ENCODE measurements at places on chromosomes 2 and 18. TPM values are rescaled to one million over a fixed set of nuclear protein-coding genes. Genes with fewer than 3 reads are reported as not detected.

ZC3H6 gene
- total RNA-seq: 14.4 TPM

RND3 gene
- total RNA-seq: not detected

DNA sequence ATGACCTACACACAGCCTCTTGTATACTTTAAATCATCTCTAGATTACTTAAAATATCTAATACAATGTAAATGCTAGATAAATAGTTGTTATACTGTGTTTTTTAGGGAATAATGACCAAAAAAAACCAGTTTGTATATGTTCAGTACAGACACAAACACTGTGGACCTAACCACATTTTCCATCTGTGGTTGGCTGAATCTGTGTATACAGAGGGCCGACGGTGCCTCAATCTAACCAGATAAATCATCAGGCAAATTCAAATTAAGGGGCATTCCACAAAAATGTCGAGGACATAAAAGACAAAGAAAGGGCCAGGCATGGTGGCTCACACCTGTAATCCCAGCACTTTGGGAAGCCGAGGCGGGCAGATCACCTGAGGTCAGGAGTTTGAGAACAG is 14.1 kb downstream of the MGAT4A start:
- peaks cover 34% of the 10 kb centered on the region for H3K36me3 ChIP-seq
- peak overlapping the region; percentile 89 for H3K27ac ChIP-seq
- no peaks in the 10 kb centered on the region for H3K27me3 ChIP-seq

DNA sequence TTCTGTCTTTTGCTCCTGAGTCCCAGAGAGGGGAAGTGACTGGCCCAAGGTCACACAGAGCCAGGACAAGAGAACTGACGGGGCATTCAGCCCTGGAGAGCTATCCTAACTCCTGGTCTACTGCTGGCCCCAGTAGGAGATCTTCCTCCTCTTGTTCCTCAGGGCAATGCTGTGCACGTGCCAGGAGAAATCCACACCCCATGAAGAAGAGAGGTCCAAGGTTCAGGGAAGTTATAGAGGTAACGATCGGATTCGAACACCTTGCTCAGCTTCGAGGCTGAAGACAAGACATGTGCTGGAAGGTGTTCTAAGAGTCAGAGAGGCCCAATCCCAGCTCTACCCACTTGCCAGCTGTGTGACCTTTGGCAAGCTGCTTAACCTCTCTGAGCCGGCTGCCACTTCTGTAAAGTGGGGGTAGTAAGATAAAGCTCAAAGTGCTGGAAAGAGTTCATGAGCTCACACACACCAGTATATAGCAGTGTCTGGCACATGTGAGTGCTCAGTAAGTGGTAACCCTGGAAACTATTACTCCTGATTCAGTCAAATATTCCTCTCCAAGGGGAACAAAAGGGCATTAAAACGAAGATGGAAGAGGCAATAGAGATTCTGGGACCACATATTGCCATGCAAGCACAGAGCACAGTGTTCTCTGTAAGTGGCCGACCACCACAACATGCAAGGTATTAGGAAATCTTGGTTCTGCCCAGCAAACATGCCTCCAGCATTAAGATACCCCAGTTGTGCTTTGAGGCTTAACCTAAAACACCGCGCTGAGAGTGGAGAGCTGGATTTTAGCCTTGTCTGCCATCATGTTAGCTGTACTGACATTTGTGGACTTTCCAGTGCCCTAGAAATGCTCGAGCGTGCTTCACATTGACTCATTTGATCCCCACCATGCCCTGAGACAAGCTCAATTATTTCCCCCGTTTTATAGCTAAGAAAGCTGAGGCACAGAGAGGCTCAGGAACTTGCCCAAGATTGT is 25.6 kb downstream of the SERTAD2 start:
- no peaks in the 10 kb centered on the region for H3K4me1 ChIP-seq
- H3K27ac ChIP-seq: no peak overlapping the region
- no peaks in the 10 kb centered on the region for H3K27me3 ChIP-seq
- H3K4me3 ChIP-seq: no peak overlapping the region
- no peaks in the 10 kb centered on the region for H3K36me3 ChIP-seq
- DNase-seq: no peak

COLEC12 gene
- not detected for total RNA-seq

DNA sequence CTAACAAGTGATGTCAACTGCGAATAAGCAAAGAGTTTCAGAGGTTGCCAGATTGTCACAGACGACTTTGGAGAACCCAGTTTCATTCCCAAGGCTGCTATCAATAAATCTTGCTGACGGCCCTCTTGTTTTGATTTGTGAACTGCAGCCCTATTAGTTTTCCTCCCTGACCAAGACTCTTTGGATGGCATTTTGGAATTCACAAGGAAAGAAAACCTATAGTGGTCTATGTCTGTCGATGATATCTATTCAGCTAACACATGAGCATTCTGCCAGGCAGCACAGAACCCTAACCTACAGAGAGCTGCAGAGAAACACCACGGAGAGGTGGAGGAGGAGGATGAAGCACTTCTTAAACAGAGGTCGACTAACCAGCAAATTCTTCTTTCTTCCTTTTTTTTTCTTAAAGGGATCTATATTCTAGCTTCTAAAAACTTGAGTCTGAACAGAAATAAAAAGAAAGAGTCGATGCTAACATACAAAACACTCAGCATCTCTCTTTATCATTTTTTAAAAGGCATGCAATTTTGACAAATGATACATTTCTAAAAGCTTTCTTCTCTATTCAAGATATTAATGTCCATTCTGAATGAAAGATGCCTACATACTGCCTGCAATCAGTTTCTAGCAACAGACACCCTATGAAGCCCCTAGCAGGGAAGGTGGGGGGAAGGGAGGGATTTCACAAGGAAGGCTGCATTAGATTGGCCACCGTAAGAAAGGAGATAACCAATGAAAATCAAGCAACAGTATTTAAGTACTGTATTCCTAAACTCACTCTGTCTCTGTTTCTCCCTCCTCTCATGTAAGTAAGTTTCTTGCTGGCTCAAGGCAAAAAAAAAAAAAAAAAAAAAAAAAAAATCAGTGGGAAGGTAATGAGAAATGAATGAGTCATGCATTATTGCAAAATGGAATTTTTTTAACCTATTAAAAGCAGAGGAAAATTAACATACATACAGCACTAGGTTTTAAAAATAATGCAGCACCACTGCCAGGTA is 83.0 kb upstream of the CHRNA1 start:
- no peaks in the 10 kb centered on the region for H3K36me3 ChIP-seq
- H3K4me3 ChIP-seq: no peak overlapping the region
- no peak overlapping the region for H3K27ac ChIP-seq
- no peaks in the 10 kb centered on the region for H3K27me3 ChIP-seq
- DNase-seq: no peak

Measured in activated CD4-positive, alpha-beta memory T cell treated with anti-CD3 and anti-CD28 coated beads for 36 hours (primary cell).